NCI-H1417 (cell line): ENCODE measurements at places on chromosomes 12 and 14.

DNA sequence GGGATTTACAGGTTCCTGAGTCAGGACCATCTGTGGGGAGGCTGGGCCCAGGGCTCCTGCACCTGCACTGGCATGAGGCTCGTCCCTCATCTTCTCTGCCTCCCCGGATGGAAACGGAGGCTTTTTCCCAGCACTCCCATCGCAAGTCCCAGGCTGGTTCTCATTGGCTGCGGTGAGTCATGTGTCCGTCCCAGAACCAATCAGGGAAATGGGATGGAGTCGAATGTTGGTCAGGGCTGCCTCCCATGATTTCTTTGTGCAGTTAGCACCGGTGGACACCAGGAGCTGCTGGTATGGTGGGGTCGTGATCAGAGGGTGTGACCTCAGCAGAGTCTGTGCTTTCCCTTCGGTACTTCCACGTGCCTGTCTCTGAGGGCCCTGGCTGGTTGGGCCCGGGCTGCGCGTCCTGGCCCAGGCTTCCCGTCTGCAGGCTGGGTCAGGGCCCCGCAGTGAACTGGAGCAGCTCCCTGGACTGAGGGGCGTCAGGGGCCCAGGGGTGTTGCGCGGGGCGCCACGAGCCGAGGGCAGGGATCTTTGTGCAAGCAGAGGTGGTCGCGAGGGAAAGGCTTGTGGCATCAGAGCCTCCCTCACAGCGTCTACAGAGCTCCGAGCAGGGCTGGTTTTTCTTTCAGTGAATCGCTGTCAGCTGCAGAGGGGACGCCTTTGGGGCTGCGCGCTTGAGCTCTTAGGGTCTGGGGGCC is 168.1 kb downstream of the ADGRD1 start:
- no peak for DNase-seq

DNA sequence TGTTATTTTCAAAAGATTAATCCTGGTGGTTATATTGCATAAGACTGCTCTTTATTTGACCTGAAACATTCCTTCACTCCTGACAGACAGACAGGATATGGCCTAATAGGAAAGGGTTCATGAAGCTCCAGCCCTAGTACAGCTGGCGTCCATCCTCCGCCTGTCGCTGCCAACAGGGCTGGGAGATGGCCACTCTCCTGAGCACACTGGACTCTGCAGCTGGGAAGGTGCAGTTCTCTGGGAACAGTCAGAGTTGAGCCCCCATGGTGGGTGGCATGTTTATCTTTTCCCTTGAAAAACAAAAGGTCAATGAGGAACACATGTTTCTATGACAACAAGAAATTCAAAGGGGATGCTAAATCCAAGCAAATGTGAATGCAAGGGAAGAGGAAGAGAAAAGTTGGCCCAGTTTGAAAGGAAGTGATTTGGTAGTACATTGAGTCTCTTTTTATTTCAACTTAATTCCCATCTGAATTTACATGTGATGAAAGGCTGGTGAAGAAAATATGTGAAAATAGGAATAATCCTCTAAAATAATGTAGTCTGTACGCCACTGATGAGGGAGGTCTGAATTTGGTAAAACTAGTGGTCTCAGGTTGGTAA is 89.9 kb upstream of the DCN start:
- no peak for DNase-seq

GRCh38 chr12:100688451-100688864 is 106.1 kb upstream of the ANO4 start:
- peak; percentile 82 for DNase-seq

- DNase-seq: no peak
These were observed 4.3 kb downstream of the C14orf93 start for GRCh38 chr14:23005451-23006187.

- no peak for DNase-seq
These were observed 20.7 kb downstream of the EPYC start for GRCh38 chr12:90984114-90984513.

DNA sequence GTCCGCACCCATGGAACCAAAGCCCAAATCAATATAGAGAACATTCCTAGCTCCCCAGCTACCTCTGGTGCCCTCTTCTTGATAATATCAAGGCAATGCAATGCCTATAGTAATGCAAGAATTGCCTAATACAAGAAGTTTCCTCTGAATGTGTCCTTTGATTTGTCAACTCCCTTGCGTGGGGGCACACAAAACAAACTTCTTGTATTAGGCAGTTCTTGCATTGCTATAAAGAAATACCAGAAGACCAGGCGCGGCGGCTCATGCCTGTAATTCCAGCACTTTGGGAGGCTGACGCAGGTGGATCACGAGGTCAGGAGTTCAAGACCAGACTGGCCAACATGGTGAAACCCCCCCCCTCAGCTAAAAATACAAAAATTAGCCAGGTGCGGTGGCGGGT is 10.4 kb upstream of the ITPK1 start:
- no peak for DNase-seq

DNA sequence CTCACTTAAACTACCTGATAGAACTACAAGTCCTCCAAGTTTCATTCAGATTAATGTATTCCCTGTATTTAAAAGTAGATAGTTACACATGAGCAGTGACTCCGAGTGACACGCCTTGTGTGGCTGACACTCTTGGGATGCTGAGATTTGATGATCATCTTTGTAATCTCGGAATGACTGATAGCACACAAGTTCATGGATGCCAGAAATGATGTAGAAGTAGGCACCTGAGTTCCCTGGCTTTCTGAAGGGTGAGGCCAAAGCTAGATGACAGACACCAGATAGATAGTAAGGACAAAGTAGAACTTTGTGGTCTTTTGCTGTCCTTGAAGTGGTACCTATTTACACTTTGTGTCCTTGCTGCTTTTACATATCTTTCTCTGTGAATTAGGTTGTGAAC is 491.2 kb downstream of the PCNX1 start:
- no peak for DNase-seq

- no peak for DNase-seq
These were observed 122.5 kb downstream of the SNAPC1 start for GRCh38 chr14:61884711-61885110.

DNA sequence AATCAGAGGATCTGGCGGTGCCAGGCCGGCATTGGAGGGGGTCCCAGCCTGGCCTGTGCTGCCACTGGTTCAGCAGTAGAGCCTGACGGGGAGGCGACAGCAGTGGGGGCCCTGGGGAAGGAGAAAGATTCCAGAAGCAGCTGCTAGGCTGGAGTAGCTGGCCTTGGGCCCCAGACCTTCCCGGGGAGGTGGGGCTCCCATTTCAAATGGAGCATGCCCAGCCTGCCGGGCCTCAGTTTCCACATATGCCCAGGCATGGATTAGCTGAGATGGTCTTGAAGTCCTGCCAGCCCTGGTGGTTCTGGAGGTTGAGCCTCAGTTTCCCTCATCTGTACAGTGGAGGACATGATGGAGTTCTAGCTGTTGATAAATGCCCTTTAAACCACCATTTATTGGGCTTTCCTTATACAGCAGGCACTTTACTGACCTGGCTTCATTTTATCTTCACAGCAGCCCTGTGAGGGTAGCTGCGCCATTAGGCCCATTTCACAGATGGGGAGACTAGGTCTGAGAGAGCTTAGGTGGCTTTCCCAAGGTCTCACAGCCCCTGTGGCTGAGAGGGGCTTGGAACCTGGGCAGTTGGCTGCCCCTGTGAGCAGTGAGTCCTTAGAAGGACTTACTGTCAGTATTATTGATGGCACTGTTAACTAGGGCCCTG is 21.8 kb downstream of the SH2B3 start:
- DNase-seq: no peak

- DNase-seq: no peak
These were observed 700 bp downstream of the PRKAG1 start for GRCh38 chr12:49017891-49018260.

DNA sequence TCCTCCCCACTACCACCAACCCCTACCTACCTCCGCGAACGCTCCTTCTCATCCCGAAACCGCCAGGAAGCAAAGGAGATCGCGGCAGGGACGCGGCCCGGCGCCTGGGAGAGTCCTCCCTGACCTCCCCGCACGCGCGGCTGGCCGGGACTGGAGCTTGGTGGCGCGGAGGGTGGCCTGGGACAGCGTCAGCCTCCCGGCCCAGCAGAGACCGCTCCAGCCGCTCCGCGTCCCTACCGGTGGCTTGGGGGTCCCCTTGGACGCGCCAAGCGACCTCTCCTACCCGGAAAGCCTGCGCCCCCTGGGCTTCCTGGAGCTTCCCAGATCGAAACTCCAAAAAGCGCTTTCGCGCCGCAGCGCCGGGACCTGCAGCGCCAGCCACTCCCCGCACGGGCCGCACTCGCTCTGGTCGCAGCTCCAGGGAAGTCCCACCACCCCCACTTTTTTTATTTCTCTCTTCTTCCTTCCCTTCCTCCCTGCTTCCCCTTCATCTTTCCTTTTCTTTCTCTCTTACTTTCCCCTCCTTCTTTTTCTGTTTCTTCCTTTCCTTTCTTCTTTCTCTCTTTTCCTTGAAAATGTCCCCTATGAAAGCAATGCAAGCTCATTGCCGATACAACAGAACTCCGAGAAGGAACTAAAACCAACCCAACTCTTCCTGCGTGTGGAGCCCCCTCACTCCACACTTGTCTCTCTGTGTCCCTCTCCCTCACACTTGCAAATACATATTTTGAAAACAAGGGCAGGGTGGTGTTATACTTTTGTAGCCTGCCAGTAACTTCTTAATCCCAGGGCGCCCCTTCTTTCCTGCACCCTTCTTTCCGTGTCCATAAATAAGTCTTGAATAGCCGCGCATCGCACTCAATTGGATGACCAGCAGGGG is 3.8 kb downstream of the DIO3 start:
- no peak for DNase-seq

- peak; percentile 95 for DNase-seq
These were observed 30.9 kb upstream of the IRF2BPL start for GRCh38 chr14:77059276-77059915.

GRCh38 chr14:67856827-67857226 is 37.2 kb downstream of the RAD51B start:
- no peak for DNase-seq

GRCh38 chr12:31232361-31232965 is 93.5 kb downstream of the SINHCAF start:
- no peak for DNase-seq

GRCh38 chr12:32211900-32212156 is 105.2 kb downstream of the BICD1 start:
- no peak for DNase-seq

DNA sequence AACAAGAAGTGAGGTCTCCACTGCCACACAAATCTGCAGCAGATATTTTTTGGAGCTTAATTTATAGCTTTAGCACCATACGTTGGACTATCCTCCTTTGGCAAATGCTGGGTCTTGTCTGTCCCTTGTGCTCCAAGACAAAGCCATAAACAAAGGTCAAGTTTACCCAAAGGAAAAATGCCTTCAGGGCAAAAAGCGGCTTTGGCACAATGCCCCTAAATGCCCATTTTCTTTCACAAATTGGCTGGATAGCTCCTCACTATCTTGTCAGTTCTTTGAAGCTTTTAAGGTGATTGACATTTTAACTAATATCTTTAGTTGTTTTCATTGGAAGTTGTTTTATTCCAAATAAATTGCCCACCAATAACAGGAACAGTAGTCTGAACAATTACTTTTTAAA is 59.6 kb downstream of the EML5 start:
- DNase-seq: no peak

- DNase-seq: no peak
These were observed 675.5 kb upstream of the MGAT4C start for GRCh38 chr12:86931714-86932113.

DNA sequence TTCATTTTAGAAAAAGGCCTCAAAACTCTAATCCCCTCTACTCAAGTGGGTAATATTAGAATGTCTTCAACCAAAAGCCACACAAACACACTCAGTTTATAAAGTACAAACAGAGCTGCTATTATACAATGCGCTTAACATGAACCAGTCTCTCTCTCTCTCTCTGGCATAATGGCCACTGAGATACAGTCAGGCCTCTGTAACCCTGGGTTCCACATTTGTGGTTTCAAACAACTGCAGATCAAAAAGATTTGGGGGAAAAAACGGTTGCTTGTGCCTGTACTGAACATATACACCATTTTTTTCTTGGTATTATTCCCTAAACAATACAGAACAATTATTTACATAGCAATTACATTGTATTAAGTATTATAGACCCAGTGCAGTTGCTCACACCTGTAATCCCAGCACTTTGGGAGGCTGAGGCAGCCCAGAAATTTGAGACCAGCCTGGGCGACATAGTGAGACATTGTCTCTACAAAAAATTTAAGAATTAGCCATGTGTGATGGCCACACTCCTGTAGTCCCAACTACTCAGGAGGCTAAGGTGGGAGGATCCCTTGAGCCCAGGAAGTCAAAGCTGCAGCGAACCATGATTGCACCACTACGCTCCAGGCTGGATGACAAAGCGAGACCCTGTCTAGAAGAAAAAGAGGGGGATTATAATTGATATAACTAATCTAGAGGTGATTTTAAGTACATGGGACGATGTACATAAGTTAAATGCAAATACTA is 5.6 kb downstream of the SLC11A2 start:
- DNase-seq: peak; percentile 68

- no peak for DNase-seq
These were observed 248.2 kb downstream of the DPF3 start for GRCh38 chr14:72645706-72646105.

DNA sequence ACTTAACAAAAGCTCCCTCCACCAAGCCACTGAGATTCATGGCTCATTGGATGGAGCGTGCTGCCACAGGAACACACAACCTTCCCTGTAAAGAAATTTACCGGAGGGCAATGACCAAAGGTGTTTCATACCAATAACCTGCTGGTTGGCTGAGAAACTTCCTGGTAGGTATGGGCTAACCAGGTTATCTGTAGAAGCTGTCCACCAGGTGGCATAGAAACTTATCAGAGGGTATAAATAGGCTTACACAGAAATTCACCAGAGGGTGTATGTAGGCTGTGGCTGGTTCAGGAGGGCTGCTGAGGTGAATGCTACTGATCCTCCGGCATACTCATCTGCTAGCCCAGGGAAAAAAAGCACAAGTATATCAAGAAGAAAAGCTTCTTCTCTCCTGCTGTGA is 27.1 kb upstream of the MTERF2 start:
- DNase-seq: peak; percentile 55

DNA sequence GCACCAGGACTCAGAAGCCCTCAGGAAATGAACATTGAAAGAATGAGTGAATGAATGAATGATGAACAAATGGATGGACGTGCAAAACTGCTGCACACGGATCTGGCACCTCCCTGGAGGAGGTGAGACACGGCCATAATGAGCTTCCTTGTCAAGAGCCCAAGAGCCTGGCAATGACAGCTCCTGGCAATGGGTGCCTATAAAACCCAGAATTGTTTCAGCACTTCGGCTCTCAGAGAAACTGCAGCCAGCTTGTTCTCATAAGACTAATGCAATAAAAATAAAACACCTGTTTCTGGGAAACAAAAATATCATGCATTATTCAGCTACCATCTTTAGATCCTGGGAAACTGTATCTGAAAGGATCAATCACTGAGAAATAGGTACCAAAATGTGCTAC is 200.5 kb upstream of the SFSWAP start:
- DNase-seq: no peak

GRCh38 chr12:57898308-57898970 is 42.9 kb upstream of the ATP23 start:
- DNase-seq: peak; percentile 52

- peak; percentile 60 for DNase-seq
These were observed 1.0 kb downstream of the CD9 start for GRCh38 chr12:6201213-6201608.
